ENCODE measurements at places on chromosomes 11 and 22.

GRCh38 chr11:117794772-117795629, 2.0 kb downstream of the DSCAML1 start:
- no peak for DNase-seq

DNA sequence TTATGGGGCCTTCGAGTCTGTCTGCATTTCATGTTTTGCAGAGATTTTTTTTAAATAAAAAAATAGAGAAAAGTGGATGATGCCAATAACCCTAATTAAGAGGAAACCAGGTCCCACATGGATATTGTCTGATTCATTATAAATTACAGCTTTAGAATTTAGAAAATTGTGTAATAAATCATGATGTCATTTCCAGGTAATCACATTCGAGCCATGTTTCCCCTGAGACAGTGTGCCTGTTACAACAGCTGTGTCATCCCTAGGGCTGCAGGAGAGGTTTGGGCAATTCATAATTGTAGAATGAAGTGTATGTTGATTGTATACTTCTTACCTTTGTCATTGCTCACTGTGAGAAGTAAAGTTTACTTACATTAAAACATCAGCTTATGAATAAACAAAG, 38.3 kb downstream of the NCAM1 start:
- no peak for DNase-seq

DNA sequence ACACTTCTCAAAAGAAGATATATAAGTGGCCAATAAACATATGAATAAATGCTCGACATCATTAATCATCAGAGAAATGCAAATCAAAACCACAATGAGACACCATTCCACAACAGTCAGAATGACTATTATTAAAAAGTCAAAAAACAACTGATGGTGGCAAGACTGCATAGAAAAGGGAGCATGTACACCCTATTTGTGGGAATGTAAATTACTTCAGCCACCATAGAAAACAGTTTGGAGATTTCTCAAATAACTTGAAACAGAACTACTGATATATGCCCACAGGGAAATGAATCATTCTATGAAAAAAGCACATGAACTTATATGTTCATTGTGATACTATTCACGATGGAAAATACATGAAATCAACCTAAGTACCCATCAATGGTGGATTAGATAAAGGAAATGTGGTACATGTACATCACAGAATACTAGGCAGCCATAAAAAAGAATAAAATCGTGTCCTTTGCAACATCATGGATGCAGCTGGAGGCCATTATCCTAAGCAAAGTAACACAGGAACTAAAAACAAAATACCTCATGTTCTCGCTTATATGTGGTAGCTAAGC, 42.4 kb downstream of the GLYATL2 start:
- no peak for DNase-seq

DNA sequence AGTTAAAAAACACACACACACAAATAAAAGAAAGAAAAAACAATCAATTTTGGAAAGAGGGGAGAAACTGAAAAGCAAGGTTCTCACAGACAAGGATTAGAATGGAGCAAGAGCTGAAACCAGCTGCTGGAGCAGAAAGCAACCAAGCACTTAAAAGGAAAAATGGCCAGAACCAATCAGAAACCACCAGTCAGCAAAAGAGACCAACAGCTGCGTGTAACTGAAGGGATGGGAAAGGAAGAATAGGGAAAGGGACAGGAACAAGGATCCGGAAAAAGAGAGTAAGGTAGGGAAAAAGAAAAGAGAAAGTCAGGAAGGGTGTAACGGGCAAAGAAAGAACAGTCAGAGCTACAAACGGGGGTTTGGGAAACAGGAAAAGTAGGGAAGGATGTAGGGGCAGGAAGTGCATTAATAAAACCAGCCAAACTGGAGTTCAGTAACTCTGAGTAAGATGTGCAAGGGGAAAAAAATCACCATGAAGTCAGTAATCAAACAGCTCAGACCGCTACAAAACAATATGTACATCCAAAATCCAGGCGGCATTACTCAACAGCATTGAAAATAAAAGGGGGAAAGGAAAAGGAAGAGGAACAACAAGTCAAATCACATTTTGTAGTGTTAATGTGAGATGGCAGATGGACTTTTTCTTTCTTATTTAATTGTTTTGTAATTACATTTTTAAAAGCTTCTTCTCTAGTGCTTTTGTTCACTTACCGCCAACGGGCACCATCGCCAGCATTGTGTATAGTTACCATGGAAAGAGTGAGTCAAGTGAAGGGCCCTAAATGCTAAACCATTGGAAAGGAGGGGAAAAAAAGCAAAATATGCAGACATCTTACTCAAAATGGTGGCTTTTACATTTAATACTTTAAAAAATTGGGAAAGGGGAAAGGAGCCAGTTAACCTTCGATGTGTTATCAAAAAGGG, 49.2 kb downstream of the APOL5 start:
- no peak for DNase-seq

GRCh38 chr11:64741375-64742086, 2.4 kb downstream of the RASGRP2 start:
- no peak for DNase-seq

DNA sequence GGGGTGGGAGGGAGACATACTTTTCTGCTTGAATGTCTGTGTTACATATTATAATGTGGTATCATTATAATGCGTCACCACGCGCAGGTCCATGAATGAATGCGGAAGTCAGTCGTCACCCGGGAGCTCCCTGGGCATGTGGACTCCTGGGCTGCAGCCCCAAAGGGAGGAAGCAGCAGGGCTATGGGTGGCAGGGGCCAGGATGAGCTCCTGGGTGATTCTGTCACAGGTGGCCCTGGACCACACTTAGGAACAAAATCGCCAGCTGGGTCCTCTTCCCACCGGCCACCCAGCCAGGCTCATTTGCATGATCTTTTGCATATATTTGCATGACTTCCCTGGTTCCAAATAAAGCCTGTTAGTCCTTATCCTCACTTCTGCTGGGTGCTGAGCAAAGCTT, 51.2 kb downstream of the KCNJ4 start:
- DNase-seq: no peak

DNA sequence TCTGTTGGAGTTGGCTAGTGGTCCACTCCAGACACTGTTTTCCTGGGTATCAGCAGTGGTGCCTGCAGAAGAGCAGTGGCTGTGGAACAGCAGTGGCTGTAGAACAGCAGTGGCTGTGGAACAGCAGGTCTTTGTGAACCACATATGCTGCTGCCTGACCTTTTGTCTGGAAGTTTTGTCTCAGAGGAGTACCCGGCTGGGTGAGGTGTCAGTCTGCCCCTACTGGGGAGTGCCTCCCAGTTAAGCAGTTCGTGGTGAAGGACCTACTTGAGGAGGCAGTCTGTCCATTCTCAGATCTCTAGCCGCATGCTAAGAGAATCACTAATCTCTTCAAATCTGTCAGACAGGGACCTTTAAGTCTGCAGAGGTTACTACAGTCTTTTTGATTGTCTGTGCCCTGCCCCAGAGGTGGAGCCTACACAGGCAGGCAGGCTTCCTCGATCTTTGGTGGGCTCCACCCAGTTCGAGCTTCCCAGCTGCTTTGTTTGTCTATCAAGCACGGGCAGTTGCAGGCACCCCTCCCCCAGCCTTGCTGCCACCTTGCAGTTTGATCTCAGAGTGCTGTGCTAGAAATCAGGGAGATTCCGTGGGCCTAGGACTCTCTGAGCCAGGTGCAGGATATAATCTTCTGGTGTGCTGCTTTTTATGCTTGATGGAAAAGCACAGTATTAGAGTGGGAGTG, 89.1 kb upstream of the TRIM48 start:
- no peak for DNase-seq

- no peak for DNase-seq
These were observed 113.3 kb downstream of the TRIM29 start for GRCh38 chr11:120024586-120024985.

DNA sequence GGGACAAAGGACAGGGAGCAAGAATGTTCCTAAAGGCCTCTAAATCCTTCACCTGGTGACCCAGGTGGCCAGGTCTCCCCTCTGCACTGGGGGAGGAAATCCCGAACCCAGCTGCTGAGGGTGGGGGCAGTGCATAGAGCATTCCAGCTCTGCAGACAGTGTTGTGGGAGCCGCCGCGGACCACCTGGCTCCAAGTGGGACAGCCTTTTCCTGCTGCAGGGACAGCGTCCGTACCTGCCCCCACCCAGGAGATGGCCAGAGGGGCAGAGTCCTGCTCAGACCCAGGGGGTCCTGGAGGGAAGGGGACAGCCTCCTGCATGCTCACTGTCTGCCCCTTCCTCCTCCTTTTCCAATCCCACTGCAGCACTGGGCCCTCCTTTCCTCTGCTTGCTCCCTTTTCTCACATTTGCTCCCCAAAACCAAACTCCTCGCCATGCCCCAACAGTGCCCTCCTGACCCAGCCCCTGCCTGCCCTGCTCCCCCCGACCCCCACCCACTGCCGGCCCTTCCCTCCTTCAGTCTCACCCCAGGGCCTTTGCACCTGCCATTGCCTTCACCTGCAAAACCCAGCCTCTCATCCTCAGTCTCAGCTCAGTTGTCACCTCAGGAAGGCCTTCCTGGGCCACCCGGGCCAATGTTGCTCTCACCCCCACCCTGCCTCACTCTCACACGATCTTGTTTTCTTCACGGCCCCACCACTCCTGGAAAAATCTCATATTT, 12.8 kb downstream of the PNPLA5 start:
- DNase-seq: no peak

GRCh38 chr11:111977146-111978027, 40.2 kb downstream of the DIXDC1 start:
- no peak for DNase-seq

- DNase-seq: no peak
These were observed 269.1 kb downstream of the TBC1D22A start for GRCh38 chr22:47031628-47031915.

DNA sequence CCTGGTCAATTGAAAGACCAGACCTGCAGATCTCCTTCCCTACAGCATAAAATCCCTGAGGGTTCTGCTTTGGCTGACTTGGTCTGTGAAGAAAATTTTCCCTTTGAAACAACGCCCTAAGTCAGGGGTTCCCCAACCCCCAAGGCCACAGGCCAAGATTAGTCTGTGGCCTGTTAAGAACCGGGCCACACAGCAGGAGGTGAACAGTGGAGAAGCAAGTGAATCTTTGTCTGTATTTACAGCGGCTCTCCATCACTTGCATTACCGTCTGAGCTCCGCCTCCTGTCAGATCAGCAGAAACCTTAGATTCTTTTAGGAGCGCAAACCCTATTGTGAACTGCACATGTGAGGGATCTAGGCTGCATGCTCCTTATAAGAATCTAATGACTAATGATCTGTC, 38.2 kb downstream of the CCDC83 start:
- no peak for DNase-seq

DNA sequence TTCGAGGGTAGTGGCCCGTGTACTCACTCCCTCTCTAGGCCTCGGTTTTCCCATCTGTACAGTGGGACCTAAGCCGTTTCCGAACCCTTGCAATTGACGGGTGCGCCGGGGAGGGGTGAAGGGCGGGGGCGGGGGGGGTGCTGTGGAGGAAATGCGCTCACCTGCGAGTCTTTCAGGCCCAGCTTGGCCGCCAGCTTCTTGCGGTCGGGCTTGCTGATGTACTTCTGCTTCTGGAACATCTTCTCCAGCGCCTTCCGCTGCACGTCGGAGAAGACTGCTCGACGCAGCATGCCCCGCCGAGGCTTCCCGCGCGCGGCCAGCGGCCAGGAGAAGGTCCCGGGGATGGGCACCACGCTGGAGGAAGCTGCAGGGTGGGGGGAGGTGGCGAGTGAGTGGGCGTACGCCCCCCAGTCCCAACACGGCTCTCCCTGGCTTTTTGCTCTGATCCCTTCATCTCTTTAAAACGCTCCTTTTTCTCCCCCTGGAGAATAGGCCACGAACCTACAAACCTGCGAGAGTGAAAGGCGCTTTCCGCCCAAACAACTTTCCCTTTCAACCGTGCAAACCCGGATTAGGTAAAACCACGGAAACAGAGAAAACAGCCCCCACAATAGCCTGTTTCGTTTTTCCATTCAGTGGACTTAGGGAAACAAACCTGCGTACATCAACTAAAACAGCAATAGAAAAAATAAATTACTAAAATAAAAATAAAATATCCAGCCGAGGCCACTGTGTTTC, 3.2 kb downstream of the DBX1 start:
- no peak for DNase-seq

- no peak for DNase-seq
These were observed 516.9 kb upstream of the LARGE1 start for GRCh38 chr22:34437140-34437539.

GRCh38 chr11:64456509-64457320, 97.8 kb downstream of the RPS6KA4 start:
- DNase-seq: no peak

GRCh38 chr11:135075740-135076139, 663.7 kb upstream of the B3GAT1 start:
- no peak for DNase-seq

DNA sequence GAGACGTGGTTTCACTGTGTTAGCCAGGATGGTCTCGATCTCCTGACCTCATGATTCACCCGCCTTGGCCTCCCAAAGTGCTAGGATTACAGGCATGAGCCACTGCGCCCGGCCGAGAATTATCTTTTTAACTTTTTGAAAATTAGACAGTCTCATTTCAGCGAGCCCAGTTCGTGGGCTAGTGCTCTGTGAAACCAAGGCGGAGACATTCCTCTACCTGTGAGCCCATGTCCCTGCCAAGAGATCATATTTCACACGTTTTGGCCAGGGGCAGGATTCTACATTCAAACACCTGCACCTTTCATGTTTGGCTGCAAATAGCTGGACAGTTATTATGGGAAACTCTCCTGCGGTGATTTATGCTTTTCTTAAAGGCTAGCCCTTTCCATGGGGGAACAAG, 60.3 kb downstream of the IRAG1 start:
- DNase-seq: no peak

DNA sequence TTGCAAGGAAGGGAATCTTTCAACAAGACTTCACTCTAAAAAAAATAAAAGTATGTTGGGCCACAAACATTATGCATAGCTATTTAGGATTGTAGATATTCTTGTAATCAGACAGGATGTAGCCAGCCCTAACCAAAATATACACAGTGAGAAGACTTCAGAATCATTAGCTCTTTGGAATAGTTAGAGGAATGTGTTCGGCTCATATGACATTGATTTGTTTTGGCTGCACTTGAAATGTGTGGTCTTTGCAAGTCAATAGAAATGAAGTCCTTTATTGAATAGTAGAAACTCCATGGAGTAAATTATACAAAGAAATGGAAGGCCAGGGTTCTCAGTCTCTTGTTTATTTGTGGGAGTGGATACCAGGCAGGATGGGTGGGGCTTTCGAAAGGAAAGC, 692.1 kb downstream of the NTM start:
- no peak for DNase-seq

- no peak for DNase-seq
These were observed 38.6 kb upstream of the LRRC32 start for GRCh38 chr11:76708972-76709660.

DNA sequence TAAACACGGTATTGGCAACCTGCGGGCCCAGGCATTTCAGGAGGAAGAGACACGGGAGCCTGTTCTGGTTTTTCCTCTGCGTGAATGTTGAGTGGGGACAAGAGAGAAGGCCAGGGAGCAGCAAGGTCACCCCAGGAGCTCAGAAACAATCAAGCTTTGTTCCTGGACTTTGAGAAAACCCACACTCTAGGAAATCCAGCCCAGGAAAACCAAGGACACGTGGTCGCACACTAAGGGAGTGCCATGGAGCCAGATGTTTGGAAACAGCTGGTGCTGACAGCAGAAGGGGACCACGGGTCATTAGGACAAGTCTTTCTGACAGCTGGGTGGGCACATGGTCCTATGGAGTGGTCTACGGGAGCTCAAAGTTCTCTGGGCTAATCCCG, 44.1 kb downstream of the MYH9 start:
- DNase-seq: no peak

- no peak for DNase-seq
These were observed 44.6 kb downstream of the PRCP start for GRCh38 chr11:82855616-82856015.

- no peak for DNase-seq
These were observed 15.6 kb upstream of the RTN4R start for GRCh38 chr22:20283674-20284066.

GRCh38 chr22:36365020-36365411, 22.8 kb downstream of the MYH9 start:
- no peak for DNase-seq

Data from vagina (tissue), 2 donors.